ENCODE measurements at places on chromosomes 1 and 21.
A peak's percentile ranks its signal among the peaks of the same experiment; 100 is the strongest.

DNA sequence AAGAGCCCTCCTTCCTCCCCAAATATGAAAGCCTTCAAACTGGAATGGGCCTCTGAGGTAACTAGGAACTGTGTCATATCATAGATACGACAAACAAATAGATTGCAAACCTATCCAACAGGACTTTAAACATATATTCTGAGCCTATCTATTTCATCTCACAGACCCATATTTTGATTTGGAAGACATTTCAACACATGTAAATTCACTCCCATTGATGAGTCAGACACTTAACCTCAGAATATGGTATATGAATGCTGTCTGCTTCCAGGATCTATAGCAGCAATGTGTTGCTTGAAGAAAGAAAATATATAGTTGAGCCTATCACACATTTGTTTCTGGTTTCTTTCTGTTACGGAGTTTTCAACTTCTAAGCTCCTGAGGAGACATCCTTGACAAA is 221.9 kb upstream of the SAMSN1 start:
- no peak for DNase-seq

GRCh38 chr1:245754463-245754961 is 599.7 kb downstream of the KIF26B start:
- DNase-seq = no peak

DNA sequence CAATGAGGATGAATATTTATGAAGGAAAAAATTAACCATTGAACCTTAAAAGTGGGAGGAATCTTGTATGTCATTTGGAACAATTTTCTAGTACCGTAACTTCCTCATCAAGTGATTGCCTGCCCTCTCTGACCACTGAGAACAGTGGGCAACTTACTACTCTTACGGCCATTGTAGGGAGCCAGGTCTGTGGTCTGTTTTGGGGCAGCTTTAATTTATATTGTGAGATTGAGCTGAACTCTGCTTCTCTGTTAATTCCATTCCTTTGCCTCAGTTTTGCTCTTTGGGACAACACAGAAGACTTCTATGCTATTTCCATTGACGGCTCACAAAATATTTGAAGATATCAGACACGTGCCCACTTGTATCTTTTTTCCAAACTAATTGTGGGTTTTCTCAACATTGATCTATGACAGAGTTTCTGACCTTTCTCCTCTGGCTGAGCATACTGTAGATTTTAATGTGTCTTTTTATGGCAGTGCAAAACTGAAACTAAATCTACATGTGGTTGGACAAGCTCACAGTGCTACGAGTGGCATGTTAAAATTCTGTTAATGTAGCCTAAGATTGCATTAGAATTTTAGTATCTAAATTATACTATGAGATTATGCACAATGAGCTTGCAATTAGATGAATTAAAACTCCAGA is 27.8 kb upstream of the ZNF281 start:
- peak; percentile 13 for DNase-seq

GRCh38 chr1:21212126-21212525 is 35.4 kb upstream of the EIF4G3 start:
- DNase-seq = no peak

DNA sequence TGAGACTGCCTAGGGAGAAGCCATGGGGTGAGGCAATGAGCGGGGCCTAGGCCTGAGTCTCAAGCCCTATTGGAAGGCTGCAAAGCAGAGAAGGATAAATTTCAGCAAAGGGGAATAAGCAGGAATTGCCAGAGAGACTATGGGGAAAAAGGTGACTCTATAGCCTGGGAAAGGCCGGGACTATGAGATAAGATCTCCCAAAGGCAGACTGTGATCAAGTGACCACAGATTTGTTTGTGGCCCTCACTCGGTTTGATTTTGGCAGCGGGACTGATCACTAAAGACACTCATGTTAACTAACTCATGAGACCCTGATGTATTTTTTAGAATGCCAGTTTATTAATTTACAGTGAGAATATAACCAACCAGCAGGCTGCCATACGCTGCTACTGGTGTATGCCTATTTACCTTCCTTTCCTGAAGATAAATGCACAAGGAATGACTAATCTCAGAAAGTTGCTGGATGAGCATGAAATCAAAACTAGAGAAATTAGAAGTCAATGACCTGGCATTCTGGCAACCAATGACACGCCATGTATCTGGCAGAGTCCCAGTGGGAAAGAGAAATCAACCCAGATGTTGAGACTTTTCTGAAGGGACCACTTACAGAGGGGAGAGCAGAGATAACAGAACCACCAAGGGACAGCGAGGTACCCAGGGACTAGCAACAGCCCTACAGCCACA is 4.3 kb downstream of the HSF2BP start:
- DNase-seq = no peak

DNA sequence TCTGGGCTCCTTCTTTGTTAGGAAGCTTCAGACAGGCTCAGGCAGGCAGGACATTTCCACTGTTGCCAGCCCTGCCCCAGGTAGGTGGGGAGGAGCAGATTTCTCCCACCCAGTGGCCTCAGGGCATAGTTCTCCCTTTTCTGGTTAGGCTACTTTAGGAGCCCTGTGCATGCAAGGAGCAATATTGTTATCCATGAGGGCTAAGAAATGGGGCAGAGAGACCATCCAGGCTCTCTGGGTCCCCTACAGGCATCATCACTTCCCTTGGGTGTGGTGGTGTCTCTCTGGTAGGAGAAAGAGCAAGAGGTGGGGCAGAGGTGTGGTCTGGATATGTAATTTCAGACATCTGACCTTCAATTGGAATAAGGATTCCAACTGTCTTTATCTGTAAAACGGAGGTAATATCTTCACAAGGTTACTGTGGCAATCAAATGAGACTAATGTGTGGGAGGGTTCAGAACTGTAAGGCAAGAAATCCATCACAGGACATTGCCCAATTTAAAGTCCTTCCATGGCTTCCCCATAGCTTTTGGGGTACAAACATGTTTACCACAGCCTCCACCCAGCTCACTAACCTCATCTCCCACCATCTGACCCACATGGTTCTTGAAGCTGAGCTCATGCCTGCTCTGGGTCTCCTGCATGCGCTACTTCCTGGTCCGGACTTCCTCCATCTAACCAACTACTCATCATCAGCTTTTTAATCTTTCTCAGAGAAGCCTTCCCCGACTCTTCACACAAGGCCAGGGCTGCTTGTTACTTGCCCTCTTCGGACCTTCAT is 26.1 kb downstream of the PCAT6 start:
- DNase-seq = no peak
